ENCODE measurements at places on chromosomes 6 and 20.

DNA sequence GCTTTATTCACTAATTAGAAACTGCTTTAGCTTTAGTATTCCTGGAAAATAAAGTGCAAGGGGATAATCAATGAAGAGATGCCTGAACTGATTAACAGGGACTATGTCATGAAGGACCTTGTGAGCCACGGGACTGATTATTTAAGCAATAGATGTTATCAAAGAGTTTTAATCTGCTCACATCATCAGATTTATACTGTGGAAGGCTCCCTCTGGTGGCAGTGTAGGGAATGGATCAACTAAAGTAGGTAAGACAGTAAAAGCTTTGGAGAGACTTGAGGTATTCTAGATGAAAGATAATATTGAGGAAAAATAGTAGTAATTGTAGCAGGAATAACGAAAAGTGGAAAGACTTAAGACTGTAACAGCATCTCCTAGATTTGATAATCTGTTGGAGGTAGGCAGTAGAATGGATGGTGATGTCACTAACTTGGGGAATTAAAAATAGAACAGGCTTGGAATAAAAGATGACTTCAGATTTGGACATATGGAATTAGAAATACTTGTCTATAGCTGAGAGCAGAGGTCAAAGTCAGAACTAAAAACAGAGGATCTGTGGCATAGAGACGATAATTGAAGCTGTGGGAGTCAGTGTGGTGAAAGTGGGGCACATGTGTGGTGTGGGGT lies 80.3 kb upstream of the HTR1E start:
- no peak for DNase-seq

DNA sequence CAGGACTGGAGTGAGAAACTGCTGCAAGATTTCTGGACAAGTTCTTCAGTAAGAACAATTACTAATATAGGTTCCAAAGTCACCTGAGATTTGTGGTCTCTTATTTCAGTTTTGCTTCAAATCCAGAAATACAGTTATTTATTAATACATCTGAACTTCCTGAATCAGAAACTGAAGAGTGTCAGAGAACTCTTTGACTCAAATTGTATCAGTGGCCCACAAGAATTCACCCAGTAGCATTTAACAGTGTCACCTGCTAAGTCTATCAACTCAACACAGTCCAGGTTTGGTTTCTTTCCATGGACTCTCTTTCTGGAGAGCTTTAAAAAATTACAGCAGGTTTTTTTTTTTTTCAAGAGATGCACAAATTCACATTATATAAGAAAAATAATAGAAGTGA lies 18.8 kb upstream of the NHSL1 start:
- DNase-seq = no peak

DNA sequence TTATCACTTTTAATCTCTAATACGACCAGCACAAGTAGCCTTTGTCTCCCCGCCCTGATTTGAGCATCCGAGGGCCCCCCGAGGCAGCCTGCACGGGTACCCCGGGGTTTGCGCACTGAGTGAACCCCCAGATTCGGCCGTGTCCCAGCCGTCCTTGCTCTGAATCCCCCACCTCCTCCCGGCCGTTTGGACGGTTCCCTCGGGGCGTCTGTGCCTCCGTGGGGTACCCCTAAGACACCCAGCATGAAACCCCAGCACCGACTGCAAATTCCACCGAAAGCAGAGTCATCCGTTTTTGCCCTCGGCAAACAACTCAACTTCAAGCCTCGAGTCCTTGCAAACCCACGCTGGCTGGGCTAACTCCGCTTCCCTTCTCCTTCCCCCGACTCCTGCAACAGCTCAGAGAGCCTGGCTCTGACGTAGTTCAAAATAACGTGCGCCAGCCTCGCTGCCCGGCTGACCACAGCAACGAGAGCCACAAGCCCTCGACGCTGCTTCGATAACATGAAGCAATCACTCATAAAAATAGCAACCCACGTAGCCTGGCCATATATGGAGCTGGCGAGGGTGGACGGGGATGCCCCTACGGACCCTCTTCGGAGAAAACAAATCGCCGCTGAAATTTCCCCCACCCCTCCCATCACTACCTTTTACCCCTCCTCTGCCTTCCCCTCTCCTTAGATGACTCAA lies 764 bp upstream of the SNAP25 start:
- DNase-seq = no peak

DNA sequence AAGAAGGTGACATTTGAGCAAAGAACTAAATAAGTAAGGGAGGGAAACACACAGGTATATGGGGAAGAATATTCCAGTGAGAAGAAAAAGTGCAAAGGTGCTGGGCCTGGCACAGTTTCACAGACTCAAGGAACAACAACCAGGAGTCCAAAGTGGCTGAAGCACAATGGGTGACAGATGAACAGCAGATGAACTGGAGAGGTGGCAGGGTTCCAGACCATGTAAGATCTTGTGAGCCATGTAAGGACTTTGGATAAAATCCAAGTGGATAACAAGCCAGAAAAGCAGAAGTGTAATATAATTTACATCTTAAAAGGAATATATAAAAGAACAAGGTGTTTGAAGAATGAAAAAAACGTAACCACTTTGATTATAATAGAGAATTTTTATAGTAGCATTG lies 87.9 kb downstream of the MMS22L start:
- DNase-seq = no peak

- no peak for DNase-seq
These were observed 16.2 kb downstream of the HLA-DPB1 start for GRCh38 chr6:33091957-33092356.

DNA sequence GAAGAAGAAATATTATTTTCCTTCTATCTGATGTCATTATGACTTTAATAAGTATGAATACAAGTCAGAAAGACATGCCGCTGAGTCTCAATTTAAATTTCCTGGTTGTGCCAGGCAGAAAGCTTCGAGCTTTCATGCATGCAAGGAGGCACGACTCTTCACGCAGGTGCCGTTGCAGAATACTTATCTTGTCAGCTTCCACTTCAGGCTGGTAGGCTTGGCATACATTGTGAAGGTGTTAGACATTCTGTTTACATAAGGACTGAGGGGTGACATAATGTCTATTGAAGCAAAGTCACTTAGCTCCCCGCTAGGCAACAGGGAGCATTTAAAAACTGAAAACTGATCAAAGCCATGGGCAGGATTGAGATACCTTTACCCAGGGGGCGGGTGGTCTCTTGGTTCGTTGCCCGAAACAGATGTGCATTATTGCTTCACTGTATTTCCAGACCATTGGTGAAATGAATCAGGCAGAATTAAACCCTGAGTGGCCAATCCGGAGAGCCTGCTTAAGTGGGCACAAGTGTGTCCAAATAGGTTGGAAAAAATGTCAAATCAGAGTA lies 16.4 kb downstream of the BMP6 start:
- no peak for DNase-seq

DNA sequence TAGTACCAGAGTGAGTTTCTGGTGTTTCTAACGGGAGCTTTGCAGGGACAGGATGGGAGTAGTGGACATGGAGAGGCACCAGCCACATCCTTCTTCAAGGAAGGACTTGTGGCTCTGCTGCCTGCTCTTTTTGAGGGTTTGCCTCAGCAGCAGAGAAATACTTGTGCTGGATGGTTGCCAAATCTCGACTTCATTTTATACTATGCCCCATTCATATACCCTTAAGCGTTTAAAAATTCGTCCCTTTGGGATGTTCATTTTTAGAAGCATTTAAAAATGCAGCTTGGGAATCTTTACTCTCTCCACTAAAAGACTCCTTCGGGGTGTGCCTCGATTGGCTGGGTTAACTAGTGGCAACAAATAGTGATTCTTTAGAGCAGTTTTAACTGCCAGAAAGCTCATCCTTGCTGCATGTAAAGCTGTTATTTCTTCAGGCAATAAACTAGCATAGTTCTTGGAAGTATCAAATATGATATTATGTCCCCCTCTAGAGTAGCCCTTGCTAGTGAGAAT lies 126.5 kb upstream of the B3GAT2 start:
- no peak for DNase-seq

DNA sequence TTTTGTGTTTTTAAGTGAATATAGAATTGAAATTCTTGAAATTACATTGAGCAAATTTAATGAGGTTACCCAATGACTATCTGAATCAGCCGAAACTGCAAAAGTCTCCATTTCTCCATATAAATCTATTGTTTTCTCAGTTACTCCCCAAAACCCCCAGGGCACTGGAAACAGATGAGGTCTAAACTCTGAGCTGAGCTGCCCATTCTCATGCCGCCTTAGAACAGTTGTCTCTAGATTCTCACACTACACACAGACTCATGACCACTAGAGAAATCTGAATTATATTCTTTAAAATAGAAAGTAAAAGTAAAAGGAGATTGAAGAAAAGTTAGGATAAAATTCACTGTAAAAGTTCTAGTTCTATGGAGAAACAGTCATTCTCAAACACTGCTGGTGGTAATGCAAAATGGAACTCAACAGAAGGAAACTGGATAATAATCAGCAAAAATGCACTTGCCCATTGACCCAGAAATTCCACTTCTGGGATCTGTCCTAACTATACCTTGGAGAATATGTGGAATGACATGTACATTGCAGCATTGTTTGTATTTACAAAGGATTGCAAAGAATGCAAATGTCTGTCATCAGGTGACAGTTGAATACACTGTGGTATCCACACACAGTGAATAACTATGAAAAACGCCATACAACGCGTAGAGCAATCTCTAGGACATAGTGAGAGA lies 125.5 kb downstream of the IPCEF1 start:
- no peak for DNase-seq

DNA sequence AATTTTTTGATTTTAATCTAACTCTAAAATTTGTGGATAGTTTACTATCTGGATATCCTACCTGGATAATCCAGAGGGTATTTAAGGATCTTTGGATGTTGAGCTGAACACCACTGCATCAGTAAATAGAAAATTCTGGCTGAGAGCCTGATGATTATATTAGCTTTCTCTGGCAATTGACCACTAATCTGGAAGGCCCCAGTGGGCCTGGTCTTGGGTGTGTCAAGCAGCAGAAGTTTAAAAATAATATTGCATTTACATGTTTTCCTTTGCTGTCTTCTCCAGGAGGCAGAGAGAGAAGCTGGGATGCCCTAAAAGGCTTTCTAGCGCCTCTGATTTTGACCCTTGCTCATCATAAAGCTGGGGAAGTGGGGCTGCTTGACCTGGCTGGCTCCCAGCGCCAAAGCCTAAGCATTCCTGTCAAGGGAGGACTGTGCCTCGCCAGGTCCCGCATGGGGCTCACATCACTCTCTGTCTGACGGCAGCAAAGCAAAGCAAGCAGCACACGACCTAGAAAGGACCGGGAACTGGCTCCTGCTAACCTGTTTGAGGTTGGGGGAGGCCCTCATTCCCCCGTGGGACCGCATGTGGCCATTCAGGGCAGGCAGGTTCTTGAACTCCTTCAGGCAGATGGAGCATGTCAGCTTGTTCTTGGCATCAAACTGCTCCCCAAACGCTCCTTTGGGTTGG lies 46.6 kb upstream of the MRPS10 start:
- no peak for DNase-seq

DNA sequence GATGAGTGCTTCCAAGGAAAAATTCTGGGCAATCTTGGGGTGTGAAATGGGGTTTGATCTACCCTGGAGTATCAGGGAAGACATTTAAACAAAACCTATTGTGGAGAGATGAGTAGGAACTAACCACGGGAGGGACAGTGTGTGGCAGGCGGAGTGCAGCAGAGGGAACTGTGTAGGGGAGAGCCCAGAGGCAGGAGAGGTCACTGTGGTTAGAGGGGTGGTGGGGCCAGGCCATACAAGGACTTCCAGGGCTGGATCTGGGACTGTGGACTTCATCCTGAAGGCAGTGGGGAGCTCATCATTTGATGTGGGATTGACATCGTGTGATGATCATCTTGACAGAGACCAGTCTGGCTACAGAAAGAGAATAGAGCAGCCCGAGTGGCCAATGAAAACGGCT lies 89.0 kb downstream of the TOX2 start:
- DNase-seq = no peak

- DNase-seq = no peak
These were observed 81.8 kb upstream of the GPR6 start for GRCh38 chr6:109896341-109896740.

GRCh38 chr20:20214757-20215275 lies 153.1 kb upstream of the INSM1 start:
- DNase-seq = no peak

- no peak for DNase-seq
These were observed 276.4 kb upstream of the MOCS1 start for GRCh38 chr6:40210628-40211056.

DNA sequence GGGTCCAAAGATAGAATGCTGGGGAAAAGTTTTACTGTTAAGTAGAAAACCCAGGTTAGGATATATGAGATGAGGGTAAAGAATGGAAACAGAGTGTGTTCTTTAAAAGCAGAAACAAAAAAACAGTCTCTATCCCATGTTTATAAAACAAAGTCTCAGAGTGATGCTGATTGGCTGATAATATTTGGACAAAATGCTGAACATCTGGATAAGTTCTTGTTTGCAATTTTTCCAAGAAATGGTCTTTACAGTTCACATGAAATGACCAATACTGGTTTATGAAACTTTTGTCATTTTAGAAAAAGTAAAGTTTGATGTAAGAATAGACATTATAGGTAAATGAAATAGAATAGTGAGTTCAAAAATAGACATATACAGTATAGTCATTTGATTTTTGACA lies 96.2 kb upstream of the EYS start:
- no peak for DNase-seq

DNA sequence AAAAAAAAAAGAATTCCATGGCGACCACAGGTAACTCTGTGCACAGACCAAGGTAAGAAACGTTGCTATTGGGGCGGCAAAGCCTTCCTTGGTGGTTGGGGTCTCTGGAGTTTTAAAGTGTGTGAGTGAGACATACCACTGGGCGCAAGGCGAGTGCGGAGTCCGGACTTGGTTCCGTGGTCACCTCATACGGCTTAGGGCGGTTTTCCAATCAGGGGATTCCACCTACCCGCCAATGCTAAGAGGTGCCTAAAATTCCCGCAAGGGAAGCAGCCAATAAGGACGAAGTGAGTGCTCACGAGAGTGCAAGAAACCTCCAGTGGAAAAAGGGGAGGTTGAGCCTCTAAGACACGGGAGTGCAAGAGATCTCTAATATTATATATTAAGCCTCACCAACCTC lies 68.6 kb upstream of the PRSS16 start:
- no peak for DNase-seq

DNA sequence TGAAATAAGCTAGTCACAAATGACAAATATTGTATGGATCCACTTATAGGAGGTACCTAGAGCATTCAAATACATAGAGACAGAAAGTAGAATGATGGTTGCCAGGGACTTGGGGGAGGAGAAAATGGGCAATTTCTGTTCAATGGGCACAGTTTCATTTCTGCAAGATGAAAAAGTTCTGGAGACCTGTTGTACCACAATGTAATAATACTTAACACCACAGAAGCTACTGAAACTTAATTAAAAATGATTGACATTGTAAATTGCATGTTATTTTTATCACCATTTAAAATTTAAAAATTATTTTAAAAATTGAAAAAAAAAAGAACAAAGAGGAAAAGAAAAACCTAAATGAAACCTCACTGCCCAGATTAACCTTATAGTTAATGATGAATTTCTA lies 67.4 kb downstream of the NHLRC1 start:
- no peak for DNase-seq

- DNase-seq = no peak
These were observed 32.5 kb downstream of the SRSF3 start for GRCh38 chr6:36626636-36627035.

DNA sequence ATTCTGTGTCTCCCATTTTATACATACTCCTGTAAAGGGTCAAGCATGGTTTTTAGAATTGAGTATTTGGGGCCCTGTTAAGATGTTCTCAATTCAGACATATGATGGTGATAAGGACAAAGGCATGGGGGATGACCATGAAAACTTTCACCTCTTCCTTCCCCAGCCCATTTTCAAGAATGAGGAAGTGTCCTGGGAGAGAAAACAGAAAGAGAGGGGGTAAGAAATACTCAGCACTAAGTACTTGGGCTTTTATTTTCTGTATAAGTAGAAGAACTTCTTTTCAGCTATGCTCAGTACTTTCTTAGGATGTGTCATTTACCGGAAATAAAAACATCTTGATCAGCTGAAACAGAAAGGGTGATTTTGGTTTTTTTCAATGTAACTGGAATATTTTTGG lies 10.9 kb upstream of the MBOAT1 start:
- DNase-seq = no peak
